NCI-H187 treated with DMSO at 0.1 percent for 48 hours (cell line): ENCODE measurements at places on chromosomes 4 and X.

DNA sequence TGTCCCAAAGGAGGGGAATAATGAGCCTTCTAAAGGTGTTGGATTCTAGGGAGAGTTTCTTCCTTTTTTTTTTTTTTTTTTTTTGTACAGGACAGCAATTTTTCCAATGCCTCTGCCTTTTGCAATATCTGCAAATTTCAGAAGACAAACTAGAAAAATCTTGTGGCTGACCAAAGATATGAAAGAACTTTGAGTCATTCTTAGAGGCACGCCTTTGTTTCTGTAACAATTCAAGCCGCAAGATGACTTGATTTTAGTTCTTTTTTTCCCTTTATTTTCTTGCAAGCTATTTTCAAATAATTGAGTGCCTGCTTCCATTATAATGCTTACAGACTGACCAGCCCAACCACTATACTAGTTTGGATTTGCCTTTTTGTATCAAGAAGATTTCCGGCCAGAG is 47.6 kb upstream of the UXT start:
- DNase-seq = no peak

DNA sequence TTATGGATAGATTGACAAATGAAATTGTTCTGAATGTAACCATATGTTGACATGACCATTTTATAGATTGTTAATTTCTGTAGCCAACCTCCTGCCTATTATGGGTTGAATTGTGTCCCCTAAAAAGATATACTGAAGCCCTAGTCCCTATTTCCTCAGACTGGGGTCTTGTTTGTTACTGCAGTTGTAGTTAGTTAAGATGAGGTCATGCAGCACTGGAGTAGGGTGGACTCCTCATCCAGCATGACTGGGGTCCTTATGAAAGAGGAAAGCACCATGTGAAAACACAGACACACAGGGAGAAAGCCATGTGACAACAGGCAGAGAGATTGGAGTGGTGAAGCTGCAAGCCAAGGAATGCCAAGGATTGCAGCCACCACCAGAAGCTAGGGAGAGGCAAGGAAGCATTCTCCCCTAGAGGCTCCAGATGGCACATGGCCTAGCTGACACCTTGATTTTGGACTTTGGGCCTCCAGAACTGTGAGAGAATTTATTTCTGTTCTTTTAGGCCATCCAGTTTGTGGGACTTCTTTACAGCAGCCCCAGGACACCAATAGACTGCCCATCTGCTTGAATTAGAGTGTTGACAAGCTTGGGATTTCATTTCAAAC is 14.0 kb downstream of the MTM1 start:
- DNase-seq = no peak

DNA sequence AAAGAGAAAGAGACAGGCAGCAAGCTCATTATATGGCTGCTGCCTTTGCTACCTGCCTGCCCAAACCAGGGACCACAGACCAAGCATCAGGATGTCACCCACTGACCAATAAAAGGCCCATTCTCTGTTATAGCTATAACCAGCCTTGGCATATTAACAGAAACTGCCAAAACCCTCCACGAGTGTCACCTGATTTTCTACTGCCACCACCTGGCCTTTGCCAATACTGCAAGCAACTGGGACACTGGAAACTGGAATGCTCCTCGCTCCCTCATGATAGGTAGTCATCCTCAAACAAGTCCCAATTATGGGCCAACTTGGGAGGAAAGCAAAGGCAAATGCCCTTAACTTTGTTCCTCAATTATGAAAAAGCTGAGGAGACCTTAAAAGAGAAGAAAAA is 76.0 kb downstream of the SPIN4 start:
- DNase-seq = no peak

DNA sequence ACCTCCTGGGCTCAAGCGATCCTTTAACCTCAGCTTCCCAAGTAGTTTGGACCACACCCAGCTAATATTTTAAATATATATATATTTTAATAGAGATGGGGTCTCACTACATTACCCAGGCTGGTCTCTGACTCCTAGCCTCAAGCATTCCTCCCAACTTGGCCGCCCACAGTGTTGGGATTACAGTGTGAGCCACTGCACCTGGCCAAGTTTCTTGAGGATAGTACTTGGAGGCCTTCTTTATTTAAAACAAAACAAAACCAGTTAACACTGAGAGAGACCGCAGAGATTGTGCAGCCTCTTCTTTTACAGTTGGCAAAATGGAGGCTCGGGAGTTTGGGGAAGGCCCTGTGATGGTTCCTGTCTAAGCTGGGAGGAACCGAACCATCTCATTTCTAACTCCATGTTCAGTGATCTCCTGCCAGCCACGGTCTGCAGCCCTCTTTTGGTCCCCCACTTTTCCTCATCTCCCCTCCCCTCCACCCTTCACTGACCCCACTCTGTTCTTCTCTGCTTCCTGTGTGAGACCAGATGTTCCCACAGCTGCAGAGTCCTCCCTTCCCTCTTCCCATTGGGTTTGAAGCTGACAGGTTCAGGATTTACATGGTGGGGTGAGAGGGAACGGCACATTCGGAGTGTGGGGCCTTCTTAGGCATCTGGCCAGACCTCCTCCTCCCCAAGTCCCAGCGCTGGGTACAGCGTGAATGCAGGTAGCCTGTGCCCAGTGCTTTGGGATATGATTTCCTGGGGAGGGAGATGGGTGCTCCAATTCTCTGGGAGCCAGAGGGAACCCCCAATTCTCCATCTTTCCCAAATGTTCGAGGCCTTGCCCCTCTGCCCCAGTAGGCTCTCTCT is 1.4 kb upstream of the SORCS2 start:
- no peak for DNase-seq

- no peak for DNase-seq
Observed at GRCh38 chr4:165347647-165348569, 20.4 kb downstream of the MSMO1 start.

GRCh38 chrX:119726900-119727555 is 31.4 kb upstream of the SOWAHD start:
- no peak for DNase-seq

DNA sequence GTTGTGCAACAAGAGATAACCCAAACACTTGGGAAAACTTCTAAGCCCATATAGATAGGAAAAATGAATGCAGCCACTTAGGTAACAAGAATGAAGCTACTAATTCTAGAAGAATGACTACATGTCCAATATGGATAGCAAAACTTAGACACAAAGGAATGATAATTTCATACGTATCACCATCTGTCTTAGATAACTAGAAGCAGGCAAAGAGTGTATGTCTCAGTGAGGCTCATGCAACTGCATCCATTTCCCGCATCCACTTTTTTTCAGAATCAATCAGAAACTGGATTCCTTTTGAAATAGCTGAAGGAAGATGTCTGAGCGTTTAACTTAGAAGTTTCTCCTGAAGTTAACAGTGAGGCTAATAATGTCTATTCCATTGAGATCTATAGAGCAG is 408.7 kb upstream of the PITX2 start:
- no peak for DNase-seq

DNA sequence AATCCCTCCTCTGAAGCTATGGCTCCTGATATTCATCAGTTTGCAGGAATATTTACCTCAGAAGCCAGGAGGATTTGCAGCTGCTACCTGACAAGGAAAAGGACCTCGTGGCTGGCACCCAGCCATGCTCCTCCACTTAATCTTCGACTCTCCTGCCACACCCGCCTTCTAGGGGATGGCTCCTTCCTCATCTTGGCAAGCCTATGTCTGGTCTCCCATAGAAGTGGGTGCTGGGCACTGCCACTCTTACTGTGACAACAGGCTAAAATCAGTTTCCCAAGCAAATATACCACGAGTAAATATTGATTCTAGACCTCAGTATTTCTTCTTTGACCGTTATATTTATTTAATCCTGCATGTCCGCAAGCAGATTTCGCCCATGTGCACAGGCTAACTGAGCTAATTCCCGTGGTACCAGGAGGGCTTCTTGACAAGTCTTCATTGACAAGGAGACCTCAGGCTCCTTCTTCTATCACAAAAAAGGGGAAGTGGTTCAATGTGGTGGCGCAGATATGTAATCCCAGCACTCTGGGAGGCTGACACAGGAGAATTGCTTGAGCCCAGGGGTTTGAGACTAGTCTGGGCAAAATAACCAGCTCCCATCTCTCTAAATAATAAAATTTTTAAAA is 52.6 kb upstream of the DCTD start:
- no peak for DNase-seq
